ENCODE measurements at places on chromosomes 4 and X.

DNA sequence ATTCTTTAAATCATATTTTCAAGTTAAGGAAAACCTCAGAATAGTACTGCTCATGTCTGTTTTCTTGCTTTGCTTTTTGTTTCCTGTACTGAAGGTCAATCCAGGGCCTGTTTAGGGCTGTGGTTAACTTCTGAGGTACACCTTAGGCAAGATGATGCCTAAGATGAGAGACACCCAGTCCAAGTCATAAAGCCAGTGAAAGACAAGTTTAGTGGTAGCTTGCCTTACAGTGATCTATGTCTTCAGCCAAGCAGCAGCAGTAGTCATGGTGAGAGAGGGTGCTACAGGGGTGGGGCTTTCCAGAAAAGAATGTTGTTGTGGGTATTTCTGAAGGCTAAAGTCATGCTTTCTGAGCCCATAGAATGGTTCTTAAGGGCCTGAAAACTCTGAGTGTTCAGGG is 173.7 kb downstream of the VSIG4 start:
- DNase-seq, result no peak

GRCh38 chr4:135197641-135198040 is 996.1 kb upstream of the PABPC4L start:
- DNase-seq, result no peak

DNA sequence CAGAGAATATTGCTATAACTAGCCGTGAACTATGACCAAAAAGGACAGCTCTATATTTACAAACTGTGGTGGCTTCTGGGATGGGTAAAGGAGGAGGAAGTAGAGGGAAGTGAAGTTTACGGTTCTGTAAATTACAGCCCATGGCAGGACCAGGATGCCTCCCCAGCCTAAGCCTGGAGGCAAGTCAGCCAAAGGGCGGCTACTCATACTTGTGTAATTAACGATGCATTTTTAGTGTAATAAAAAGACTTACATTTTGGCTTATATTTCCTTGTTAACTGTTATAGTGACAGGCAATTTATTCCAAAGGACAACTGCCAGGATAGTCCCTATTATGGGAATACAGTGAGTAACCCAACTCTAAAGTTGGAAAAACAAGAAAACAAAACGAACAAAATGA is 139.9 kb upstream of the OTUD4 start:
- DNase-seq, result no peak

DNA sequence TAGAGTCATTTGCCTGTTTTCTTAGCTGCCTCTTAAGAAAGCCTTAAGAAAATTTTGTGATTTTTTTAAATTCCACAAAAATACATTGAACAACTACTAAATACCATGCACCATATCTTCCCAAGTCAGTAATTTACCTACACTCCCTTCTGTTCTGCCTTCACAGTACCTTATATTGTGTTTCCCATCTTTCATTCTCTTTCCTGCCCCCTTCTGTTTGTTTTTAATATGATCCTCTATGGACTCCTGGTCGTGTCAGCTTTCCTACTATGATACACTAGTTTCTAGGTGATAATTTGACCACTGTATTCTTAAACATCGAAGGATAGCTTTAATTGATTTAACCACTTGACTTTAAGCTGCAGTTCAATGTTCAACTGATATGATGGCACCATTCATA is 297.7 kb upstream of the HAND2 start:
- DNase-seq, result no peak

- no peak for DNase-seq
These were observed 42.7 kb upstream of the RASSF6 start for GRCh38 chr4:73662709-73663546.

DNA sequence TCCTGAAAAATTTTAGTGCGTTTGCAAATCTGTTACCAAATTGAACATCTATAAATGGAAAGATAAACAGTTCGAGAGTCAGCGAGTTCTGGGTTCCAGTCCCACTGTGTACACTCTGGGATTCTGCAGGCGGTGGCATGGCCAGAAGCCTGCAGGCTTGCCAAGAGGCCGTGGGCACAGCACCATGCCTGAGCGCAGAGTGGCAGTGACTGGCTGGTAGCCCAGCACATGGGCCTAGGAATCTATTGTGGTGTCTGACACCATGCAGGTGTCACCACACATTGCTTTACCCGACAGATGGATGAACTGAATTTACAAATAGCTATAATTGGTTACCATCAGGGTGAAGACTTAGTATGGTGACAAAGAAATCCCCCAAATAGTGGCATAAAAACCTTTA is 71.7 kb upstream of the TLR3 start:
- no peak for DNase-seq

DNA sequence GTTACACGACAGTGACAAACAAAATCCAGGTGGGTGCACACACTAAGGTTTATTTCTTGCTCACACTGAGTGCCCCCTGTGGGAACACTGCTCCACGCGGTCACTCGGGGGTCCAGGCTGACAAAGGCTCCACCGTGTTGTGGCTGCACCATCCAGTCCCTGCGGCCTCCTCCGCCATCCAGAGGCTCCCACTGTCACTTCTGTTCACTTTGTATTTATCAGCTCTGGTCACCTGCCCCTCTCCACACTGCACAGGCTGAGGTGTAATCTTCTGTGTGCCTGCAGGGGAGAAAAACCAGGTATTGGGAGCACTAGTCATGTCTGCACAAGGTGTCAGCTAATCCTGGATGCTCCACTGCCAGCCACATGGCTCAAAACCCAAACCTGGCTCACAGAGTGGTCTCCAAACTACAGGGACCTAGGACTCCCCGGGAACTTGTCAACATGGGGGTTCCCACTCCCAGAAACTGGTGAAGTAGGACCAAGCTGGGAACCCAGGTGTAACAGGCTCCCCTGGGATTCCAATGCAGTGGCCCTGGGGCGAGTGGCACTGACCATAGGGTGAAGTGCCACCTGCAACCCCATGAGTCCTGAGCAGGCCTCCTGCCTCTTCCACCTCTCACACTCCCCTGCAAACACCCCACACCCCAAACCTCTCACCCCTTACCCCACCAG is 25.5 kb downstream of the HMX1 start:
- no peak for DNase-seq

GRCh38 chr4:149794352-149794751 is 21.3 kb downstream of the IQCM start:
- DNase-seq, result no peak
